ENCODE measurements at places on chromosomes 12 and 14.

GRCh38 chr12:49121047-49121696 is 10.0 kb downstream of the TUBA1B start:
- DNase-seq: no peak

DNA sequence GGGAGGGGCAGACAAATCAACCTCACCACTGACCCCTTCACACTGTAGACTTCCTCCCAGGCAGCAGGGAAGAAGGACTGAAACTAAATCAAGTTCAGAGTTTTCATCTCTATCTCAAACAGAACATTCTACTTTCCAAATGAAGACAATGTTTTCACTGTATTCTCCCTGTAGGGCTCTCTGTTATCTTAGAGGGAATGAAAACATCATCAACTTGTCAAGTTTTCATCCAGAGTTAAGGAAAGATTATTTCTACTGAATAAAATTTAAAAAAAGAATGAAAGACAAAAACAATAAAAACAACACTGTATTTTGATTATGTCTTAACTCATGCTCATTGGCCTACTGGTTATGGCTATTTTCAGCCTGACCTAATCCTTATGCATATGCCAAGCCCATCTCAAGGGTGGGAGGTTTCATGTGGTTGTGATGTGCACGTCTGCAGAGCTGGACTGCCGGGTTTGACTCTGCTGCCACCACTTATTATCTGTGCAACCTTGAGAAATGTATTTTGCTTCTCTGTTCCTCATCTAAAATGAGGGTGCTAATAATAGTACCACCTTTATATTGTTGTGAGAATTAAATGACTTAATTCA is 152.0 kb upstream of the AVPR1A start:
- DNase-seq: no peak

DNA sequence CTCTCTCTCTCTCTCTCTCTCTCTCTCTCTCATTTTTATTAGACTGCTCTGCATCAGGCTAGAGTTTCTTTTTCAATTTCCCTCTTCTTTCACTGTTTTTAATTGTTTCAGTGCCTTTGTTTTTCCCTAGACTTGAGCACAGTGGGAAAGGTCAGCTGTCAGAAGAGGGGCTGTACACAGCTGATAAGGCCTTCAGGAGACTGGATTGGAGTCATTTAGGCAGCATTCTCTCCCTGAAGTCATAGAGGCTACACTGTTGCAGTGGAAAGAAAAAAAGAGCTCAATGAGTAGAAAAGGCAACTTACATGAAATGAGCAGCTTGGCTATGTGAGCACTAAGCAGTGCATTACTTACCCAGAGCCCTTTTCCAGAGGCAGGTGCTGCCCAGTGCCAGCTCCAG is 456.9 kb downstream of the NRXN3 start:
- no peak for DNase-seq

- no peak for DNase-seq
Observed at GRCh38 chr14:64720131-64720576, 15.9 kb downstream of the PLEKHG3 start.

- no peak for DNase-seq
Observed at GRCh38 chr12:14777271-14777670, 26.0 kb downstream of the WBP11 start.

DNA sequence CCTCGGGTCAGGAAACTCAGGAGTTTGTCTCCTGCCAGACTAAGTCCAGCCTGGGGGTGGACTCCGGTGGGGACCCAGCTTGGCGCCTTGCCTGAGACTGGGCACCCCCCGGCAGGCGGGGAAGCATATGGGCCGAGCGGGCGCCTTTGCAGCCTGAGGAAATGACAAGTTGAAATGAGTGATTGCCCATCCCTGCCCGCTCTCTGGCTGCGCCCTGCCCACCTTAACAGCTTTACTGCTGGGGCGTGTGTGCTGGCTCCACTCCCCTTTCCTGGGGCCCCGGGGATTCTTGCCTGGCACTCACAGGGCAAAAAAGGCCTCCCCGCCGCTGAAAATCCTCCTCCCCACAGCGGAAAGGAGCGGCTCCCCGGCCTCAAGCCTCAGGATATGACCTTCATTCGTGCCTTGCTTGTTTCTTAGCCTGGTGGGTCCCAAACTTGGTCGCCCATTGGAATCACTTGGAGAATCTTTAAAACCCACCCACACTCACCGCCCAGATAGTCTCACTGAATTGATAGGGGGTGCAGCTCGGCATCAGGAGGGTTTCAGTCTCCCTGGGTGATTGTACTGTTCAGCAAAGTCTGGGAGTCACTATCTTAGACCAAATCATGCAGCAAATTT is 1.5 kb downstream of the RFLNA start:
- peak; percentile 26 for DNase-seq

DNA sequence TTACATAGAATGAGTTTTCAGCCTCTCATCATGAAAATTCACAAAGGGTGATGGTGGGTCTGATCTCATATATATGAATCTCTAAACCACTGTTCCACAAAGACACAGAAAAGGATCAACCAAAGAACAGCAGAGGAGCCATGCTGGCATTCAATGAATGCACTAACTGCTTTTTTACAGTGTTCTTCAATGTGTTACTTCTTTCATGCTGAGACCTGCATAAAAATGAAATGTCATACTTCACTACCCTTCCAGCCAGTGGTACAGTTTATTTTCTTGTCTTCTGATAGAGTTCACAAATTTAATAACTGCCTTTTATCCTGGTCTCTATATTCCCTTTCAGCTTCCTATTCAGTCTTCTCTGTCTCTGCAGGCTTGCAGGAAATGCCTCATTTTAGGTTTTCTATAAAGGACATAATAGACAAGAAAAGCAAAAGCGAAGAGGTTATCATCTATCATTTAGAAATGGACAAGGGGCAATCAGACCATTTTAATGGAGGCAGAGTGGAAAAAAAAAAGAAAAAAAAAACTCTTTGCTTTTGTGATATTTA is 836.7 kb upstream of the FOXG1 start:
- no peak for DNase-seq

DNA sequence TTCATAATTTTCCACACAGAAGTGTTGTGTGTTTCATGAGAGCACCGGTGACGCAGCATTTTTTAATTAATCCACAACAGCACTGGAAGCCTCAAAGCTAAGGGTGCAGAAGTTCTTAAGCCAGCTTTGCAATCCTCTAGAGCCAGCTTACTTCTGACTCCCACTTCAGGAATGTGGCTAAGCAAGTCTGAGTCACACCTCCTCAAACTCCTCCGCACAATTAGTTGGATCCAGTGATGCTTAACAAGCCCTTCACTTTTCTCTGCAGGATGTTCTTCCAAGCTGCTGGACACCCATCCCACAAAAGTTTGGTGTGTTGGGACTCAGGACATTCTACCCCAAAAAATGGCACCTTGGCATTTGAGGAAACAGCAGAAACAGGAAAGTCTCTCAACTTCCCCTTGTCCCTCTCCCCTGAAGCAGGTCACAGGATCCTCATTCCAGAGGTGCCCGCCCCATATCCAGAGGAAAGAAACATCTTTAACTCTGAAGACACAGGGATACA is 210.0 kb downstream of the PPM1H start:
- no peak for DNase-seq

All from Right ventricle myocardium superior (tissue), 1 donor.